ENCODE measurements at places on chromosomes 4 and X.

DNA sequence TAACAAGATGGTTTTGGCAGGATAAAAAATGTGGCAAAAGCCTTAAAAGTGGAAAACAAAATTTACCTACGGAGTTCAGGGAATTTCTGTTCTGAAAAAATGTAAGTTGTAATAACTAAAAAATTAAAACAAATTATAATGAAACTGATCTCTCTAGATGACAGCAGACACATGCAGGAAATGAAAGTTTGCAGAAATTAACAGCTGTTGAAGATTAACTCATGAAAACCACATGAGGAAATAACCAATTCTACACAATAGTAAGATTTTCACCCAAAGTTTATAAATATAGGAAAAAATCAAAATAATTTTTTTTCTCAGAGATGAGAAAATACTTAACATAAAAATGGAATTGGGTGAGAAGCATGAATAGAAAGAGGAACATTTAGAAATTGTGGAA lies 47.5 kb upstream of the UGT2B15 start:
- DNase-seq: no peak

DNA sequence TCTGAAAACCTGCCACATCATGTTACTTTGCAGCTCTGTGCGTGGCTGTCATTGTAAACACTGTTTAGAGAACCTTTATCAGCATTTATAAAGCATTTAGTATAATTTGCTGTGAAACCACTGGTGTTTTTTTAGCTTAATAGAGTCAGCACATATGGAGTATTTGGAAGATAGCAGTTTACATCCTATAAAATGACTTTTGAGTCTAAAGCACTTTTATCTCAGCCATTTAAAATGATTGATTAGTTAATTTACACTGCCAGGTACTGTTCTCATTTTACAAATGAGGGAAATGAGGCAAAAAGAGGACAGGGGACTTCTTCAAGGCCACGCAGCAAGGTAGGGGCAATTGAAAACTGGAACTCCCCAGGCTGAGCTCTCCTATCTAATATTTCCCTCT lies 181.7 kb downstream of the FRMPD4 start:
- DNase-seq: no peak

- DNase-seq: no peak
These were observed 321.0 kb upstream of the CXXC4 start for GRCh38 chr4:104815665-104816064.

GRCh38 chrX:124358800-124359383 lies 12.5 kb downstream of the SH2D1A start:
- no peak for DNase-seq

- no peak for DNase-seq
These were observed 126.7 kb downstream of the FRYL start for GRCh38 chr4:48653217-48654014.

GRCh38 chr4:21034728-21035127 lies 334.5 kb downstream of the PACRGL start:
- no peak for DNase-seq

DNA sequence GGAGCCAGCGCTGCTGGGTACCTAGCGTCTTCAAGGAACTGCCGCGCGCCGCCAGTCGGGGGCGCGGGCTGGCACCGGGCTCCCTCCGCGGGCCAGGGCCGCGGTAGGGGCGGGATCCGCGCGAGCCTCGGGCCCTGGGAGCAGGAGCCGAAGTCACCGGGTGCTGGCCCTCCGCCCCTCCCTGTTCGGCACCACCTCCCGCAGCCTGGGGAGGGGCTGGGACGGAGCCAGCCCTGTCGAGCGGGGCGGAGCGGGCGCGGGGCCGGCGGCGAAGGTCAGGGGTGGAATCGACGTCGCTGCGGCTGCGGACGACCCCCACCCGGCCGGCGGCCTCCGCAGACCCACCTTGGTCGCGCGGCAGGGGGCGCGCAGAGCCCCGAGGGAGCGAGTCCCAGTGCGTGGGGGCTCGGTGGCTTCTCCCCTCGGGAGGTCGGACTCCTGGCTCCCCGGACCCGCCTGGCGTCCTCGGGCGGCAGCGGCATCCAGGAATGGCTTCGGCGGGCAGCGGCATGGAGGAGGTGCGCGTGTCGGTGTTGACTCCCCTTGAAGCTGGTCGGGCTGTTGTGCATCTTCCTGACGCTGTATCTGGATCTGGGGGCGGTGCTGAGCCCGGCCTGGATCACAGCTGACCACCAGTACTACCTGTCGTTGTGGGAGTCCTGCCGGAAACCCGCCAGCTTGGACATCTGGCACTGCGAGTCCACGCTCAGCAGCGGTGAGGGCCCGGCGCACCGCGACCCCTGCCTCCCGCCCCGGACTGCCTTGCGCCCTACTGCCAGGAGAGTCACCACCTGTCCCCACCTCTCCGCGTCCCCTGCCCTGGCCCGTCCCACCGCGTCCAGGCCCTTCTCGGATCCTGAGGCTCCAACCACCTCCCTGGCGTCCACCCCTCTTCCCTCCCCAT lies 50.5 kb upstream of the FAM47C start:
- DNase-seq: no peak

DNA sequence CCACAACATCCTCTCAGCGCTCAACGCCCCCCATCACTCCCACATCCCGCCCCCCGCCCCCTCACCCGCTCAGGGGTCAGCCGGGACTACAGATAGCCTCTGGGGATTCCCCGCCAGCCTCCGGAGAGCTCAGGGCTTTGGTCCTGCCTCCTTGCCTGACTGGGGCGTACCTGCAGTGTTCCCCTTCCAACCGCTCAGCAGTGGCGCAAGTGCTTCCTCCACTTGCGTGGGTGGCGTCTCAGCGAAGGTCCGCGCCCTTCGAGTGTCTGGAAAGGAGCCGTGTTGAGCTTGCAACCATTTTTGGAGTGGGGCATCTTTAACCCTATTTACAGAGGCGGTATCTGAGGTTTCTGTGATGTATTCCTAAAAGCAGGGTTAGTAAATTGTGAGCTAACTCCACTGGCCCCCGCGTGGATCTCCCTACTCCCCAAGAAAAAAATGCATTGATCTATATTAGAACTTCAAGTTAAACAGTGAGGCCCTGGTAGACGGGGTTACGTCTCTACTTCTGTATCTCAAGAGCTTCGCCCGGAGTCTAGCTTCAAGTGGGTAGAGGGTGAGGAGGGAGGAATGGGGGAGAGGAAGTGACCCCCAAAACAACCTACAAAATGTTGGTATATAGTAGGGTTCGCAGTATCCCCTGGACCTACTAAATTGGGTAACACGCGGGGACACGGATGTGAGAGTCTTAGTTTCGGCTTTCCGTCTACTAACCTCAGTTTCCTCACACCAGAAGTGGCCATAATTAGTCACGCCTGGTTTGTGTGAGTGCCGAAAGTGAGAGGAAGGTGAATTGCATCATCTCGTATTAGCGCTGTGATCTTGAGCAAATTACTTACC lies 16.1 kb downstream of the NKX3-2 start:
- DNase-seq: no peak

DNA sequence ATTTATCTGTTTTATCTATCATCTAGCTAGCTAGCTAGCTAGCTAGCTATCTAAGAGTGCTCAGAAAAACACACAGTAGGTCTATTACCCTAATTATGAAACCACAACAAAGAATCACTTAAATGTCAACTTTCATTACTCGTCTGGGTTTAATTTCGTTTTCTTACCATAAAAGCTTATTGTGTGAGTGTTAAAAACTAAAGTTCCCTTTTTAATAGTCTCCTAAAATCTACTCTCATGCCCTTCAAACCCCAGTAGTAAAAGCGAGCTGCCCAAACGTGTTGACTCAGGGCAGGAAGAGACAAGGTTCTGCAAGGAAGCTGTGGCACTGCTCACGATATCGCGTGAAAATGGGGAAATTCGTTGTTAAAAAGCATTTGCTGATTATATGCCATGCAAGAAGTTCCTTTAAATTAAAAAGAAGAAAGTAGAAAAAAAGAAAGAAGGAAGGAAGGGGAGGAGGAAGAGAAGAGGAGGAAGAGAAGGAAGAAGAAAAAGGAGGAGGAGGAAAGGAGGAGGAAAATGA lies 595 bp downstream of the MBNL3 start:
- peak; percentile 51 for DNase-seq

GRCh38 chr4:23934915-23935314 lies 45.1 kb upstream of the PPARGC1A start:
- DNase-seq: no peak

DNA sequence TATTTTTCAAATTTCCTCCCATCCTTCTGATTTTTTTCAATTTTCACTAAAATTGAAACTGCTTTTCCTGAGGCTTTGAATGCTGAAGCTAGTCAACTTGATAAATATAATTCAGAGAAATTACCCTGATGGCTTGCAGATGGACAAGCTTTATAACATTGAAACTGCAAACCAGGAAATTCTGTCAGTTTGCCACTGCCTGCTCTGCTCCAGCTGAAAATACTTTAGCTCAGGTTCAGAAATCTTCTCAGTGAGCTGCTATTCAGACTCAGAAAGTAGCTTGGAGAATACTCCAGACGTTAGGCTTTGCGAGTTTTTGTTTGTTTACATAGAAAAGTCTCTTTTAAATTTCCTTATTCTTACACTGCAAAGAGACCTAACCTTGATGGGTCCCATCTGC lies 1574.7 kb downstream of the STIM2 start:
- no peak for DNase-seq

GRCh38 chr4:79588679-79589078 lies 180.7 kb upstream of the GK2 start:
- no peak for DNase-seq

- DNase-seq: no peak
These were observed 1548.7 kb downstream of the PCDH7 start for GRCh38 chr4:32268863-32269262.

GRCh38 chrX:38260231-38260630 lies 39.6 kb upstream of the SRPX start:
- DNase-seq: no peak

DNA sequence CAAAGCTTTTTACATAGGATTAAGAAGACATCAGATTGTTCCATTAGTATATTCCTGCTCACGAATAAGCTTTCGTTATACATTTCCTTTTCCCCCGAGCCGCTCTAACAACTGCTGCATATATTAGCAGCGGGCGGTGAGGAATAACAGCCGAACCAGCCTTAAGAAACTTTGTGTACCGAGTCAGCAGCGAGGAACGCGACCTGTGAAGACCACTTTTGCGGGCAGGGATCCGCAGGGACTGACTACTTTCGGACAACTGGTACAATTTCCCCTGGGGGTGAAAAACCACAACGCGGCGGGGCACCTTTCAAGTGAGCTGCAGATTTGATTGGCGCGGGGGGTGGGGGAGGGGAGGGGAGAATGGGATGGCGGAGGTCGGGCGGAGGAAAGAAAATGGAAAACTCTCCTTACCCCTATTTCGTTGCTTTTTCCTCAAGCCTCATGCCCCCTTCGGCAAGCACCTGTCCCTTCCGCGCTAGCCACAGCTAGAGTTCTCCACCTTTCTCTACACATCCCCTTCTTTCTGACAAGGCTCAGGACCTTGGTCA lies 5.9 kb upstream of the PITX2 start:
- no peak for DNase-seq

- DNase-seq: no peak
These were observed 343 bp downstream of the DACH2 start for GRCh38 chrX:86148594-86148993.

GRCh38 chr4:138892483-138893407 lies 122.8 kb upstream of the NOCT start:
- DNase-seq: no peak

GRCh38 chr4:10005632-10006031 lies 15.7 kb downstream of the SLC2A9 start:
- no peak for DNase-seq

- peak; percentile 57 for DNase-seq
These were observed 1.4 kb downstream of the ELOVL6 start for GRCh38 chr4:110196871-110197528.

- DNase-seq: no peak
These were observed 219.9 kb upstream of the GLRA2 start for GRCh38 chrX:14309431-14309830.

- no peak for DNase-seq
These were observed 179.5 kb downstream of the GABRB1 start for GRCh38 chr4:47210828-47211227.

- no peak for DNase-seq
These were observed 88.8 kb upstream of the PCDH18 start for GRCh38 chr4:137621056-137621455.

DNA sequence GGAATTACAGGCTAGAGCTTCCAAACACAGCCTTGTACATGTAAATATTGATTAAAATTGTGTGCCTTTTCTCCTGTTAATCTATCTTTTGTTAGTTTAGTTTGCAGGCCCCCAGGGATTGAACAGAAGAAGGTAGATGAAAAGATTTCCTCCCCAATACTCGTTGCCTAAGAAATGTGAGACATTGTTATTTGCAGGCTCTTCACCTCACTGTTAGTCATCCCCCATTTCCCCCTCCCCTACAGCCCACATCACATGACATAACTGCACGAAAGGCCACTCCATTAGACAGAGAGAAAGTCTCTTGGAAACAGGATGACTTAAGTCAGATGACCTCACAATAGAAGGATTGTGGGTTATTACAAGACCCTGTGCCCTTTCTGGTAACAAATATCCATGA lies 13.3 kb upstream of the MID1 start:
- no peak for DNase-seq

DNA sequence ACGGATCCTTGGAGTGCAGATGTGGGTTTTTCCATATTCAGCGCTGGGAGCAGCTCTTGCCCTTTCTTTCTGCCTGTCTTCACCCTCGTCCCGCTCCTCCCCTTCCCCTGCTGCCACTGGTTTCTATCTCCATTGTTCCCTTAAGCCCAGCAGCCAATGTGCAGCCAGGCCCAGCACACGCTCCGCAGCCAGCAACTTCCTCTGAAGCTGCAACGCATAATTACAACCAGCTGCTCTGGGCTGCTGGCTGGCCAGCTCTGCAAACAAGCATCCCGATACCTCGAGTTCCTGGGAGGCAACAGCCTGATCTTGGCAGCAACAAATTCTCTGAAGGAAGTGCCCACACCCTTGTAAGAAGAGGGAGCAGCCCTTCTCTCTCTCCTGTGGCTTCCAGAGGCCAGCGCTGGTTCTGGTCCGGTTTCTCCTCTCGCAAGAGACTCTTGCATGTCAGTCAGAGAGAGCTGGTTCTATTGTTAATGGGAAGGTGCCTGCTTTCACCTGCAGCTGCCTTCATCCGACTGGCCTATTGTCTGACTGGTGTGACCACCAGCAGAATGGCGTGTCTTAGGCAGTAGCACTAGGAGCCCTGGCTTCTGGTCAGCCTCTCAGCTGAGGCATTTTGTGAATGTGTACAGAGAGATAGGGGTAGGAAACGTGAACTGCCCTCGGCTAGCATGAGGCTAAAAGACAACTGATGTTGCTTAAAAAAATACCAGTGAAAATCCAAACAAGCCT lies 83.8 kb upstream of the MAML3 start:
- DNase-seq: no peak

- no peak for DNase-seq
These were observed 2.6 kb downstream of the LAS1L start for GRCh38 chrX:65532016-65532415.

GRCh38 chr4:167431371-167431770 lies 197.1 kb upstream of the SPOCK3 start:
- no peak for DNase-seq

DNA sequence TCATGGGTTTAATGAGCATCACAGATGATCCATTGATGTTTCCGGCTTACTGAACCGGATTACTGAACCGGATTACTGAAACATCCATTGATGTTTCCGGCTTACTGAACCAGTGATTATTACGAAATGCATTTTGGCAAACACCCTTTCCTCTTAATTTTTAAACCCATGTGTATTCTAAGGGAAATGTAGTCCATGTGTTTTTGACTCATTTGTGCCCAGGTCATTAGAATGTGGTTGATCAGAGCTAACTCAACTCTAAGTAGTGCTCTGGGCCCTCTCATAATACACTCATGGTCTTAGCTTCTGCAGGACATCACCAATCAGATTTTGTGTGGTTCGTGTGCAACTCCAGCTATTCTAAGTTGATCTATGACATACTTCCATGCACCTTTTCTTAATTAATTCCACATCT lies 141.6 kb downstream of the SPATA18 start:
- no peak for DNase-seq

- DNase-seq: no peak
These were observed 63.2 kb upstream of the ALB start for GRCh38 chr4:73340917-73341316.

Data from hematopoietic multipotent progenitor cell treated with erythropoietin and hydrocortisone succinate and interleukin-3 and kit ligand, for 15 days (in vitro differentiated cells).